ENCODE measurements at places on chromosomes 4 and X. TPM values are rescaled to one million over a fixed set of nuclear protein-coding genes. Genes with fewer than 3 reads are reported as not detected.

DNA sequence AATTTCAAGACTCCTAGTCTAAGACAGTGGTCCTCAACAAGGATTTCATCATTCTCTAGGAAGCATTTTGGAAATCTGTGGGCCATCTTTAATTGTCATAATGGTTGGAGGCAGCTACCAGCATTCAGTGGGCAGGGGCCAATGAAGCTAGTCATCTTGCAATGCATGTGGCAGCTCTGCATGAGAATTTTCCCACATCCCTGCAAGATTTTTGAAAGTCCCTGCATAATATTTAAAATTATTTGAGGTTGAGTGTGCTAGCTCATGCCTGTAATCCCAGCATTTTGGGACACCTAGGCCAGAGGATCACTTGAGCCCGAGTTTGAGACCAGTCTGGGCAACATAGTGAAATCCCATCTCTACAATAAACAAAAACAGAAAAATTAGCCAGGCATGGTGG, 44.0 kb downstream of the PCYT1B start:
- DNase-seq = no peak

DNA sequence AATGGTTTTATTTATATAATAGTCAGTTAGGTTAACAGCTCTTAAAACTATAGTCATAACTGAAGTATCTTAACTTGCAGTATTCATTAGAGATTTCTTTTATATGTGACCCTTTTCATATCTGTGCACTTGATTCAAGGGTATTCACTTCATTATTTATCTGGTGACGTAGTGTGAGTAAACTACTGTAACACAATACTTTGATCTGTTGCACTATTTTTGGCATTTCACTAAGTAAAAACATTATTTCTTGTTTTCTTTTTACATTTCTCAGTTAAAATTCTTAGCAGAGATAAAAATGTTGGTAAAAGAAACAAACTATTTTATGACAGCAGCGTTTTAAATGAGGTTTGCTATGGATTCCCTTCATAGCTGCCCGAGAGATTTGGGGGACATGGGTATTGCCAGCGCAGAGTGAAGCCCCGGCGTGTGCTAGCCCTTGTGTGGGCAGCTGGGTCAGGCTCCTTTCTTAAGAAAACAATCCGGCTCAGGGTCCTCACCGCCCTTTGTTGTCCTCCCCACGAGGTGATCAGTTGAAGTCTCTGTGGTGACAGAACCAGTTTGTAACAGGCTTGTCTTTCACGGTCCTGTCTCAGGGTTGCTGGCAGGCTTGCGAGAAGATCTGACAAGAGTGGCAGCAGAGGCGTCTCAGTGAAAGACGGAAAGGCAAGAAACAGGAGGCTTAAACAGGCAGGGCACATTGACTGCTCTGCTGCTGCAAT, 293.4 kb downstream of the BMPR1B start:
- DNase-seq = no peak

DNA sequence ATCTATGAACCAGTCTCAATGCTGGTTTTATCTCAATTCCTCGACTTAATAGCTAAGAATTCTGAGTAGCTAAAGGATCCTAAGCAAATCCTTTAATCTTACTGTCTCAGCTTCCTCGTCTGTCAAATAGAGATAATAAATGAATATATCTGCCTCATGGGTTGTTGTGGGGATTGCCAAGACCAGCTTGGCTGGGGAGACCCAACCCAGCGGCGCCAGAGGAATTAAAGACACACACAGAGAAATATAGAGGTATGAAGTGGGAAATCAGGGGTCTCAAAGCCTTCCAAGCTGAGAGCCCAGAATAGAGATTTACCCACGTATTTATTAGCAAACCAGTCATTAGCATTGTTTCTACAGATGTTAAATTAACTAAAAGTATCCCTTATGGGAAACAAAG, 41.9 kb downstream of the SLC34A2 start:
- no peak for DNase-seq

GRCh38 chr4:32697281-32697814, 1977.2 kb downstream of the PCDH7 start:
- no peak for DNase-seq

Gene CFAP47
- 0.82 TPM for polyA plus RNA-seq

DNA sequence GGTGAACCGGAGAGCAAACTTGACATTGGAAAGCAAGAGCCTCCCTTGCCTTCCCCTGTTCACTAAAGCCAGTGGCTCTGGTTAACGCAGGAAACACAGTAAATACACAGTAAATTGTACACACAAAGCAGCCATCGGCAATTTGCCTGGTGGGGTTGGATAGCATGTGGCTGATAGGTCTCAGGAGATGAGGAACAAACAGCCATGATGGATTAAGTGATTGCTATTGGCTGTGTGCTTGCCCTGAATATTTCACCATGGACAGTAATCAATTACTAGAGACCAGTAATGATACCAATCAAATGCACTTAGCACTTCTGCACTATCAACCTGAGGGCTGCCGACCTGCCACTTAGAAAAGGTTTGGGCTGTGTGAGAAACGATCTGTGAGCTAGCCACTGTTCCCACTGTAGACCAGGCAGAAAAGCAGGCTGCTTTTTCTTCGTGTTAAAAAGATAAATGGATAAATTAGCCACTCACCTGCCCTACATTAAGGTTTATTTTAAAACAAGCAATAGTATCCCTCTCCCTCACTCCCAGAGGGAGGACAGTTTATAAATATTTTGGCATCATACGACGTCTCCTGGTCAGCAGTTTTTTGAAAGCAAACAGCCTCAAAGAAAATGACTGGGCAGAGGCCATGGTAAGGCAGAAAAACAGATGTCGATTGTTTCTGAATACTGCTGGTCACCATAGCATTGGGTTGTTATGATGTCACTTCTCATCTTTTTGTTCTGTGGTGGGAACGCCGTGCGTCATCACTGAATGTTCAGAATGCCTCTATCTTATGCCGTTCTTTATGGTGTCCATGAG, 167.1 kb downstream of the MAML3 start:
- DNase-seq = no peak

DNA sequence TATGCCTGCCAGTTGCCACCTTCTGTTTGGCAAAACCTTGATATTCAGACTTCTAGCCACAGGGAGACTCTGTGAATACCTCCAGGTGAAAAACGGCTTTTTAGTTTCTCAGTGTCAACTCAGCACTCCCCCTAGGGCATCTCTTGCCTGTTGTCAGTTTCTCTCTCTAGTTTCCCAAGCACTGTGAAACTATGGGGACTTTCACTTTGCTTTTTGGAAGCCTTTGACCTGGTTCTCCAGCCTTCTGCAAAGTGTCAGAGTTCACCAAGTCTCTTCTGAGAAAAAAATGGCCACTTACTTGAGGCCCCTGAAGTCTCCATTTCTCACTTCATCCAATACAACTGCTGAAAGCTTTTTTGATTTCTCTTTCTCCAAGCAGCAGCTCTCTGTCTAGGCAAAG, 521.5 kb downstream of the INPP4B start:
- no peak for DNase-seq

Gene LUZP4
- polyA plus RNA-seq = not detected

GRCh38 chr4:7218686-7219085, 26.3 kb downstream of the SORCS2 start:
- no peak for DNase-seq

GRCh38 chr4:176002007-176002613, 63.5 kb upstream of the WDR17 start:
- DNase-seq = no peak

DNA sequence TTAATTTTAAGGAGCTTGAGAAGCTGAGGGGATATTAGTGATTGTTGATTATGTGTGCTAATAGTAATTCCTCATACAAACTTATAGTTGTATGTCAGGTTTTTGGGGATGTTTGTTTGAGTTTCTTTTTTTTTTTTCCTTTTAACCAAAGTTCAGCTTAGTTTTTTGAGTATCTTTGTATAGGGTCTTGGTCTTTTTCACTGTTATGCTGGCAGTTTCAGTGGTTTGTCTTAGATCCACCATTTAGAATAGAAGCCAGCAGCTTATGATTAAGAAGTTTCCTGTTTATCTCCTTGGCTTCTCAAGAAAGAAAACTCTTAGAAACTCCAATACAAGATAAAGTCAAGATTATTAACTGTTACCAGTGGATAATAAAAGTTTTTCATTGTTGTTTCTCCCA, 16.1 kb downstream of the CPEB2 start:
- no peak for DNase-seq

GRCh38 chr4:168995537-168996295, 14.3 kb downstream of the CBR4 start:
- no peak for DNase-seq

GRCh38 chrX:103628386-103629317, at the start of gene TCEAL1:
TSS of gene TCEAL1 (plus strand) at chrX:103628975. CDS start at chrX:103629917, 942 bp downstream.
- peak; percentile 41 for DNase-seq

- DNase-seq = no peak
These were observed 1.2 kb upstream of the LRPAP1 start for GRCh38 chr4:3533423-3533820.

DNA sequence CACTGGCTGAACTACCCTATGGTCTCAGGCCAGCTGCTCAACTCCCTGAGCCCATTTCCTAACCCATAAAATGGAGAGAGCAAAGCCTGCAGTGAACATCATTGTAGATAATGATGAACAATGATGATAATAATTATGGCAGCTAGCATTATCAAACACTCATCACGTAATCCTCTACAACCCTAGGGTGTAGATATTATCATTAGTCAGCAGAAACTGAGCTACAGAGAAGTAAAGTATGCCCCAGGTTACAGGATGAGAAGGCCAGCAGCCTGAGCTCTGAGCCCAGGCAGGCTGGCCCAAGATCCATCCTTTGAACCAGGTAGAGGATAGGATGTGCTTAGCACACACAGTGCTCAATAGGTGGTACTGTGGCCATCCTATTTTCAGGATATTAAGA, 43.2 kb downstream of the REELD1 start:
- DNase-seq = no peak

- DNase-seq = peak; percentile 77
These were observed at the start of gene GRIA2 for GRCh38 chr4:157220371-157220881. TSS of gene GRIA2 (plus strand) at chr4:157220728. CDS start at chr4:157221043, 315 bp downstream.

DNA sequence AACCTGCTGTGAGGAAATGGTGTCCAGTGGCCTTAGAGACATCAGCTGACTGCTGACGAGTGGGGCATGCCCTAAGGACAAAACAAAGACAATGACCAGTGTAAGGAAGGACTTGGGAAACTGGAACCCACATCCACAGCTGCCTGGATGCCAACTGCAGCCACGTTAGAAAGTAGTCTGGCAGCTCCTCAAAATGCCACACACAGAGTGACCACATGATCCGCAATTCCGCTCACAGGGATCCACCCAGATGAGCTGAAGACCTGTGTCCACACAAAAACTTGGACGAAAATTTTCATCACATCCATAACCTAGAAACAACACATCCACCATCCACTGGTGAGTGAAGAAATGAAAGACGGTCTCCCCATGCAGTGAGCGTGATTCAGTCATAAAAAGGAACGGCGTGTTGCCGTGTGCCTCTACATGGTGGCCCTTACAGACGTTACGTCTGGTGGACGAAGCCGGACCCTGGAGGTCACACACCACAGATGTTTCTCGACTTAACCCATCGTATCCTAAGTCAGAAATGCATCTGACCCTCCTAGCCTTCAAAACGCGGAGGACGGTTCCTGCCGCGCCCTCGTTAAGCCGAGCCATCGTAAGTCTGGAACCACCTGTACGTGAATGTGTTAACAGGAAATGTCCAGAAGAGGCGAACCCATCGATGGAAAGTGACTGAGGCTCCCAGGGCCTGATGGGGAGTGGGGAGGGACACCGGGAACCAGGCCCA, 40.6 kb upstream of the MXD4 start:
- DNase-seq = no peak

GRCh38 chr4:86497131-86497530, 97.0 kb upstream of the PTPN13 start:
- no peak for DNase-seq

GRCh38 chr4:96312046-96312685, 472.3 kb downstream of the PDHA2 start:
- DNase-seq = no peak

DNA sequence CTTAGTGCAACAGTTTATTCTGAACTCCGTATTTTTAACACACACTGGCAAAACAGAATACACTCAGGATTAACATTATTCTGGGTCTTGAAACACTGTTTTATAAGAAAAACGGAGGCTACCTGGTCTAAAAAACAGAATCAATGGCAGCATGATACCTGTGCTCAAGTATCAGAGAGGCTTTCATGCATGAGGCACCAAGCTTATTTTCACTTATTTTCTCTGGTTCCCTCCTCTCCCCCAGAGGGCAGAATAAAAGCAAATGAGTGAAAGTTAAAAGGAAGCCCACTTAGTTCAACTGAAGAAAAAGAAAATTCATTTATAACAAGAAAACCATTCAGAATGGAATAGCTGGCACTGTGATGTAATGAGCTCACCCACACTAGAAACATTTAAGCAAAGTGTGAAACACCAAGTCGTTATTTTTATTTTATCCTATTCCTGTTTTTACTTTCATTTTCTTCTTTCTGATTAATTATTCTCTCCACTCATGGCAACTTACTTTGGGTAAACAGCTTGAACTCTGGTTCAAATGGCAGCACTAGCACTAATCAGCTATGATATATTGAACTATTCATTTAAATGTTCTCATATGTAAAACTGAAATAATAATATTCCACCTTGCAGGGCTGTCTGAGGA, 211.8 kb downstream of the PPP3CA start:
- no peak for DNase-seq

Gene SGCB
- 57.0 TPM for polyA plus RNA-seq

GRCh38 chr4:13344216-13344615, 139.9 kb downstream of the RAB28 start:
- no peak for DNase-seq

DNA sequence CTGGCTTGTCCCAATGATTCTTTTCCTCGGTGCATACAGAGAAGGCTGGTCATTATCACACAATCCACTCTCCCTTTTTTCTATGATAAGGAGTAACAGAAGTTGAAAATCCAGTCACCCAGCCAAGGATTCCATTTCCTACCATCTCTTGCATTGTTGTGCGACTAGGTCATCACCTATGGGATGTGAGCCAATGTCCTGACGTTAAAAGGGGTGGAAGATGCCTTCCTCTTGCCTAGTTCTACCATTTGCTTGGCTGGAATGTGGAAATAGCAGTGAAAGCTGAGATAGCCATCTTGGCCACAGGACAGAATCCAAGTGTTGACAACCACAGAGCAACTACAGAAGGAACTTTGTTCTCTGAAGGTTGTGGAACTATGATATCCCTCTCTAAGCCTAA, 132.2 kb upstream of the KIT start:
- no peak for DNase-seq

Gene TMEM144
- 5.5 TPM for polyA plus RNA-seq

GRCh38 chr4:8532245-8532781, 47.9 kb upstream of the GPR78 start:
- no peak for DNase-seq

- DNase-seq = no peak
These were observed 40.5 kb downstream of the FRYL start for GRCh38 chr4:48739560-48740019.

Data from renal cortex interstitium (tissue), 15 donors.